Small intestine (tissue), 16 donors: ENCODE measurements at places on chromosomes 1 and 21.

DNA sequence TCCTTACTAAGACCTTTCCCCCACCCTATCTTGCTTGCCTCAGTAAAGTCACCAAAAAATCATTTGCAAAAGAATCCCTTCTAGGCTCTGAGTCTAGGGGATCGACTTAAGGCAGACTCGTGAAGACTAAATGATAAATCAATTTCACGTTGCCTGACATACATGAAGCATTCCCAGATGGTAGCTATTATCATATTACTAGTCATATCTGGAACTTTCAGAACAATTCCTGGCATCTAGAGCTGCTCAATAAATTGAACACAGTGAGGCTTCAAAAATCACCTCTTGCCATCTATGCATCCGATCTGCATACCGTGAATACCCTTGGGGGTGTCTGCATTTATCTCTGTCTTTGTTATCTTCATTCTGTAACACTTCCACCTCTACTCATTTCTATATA is 49.6 kb upstream of the DAB1 start:
- no peak for DNase-seq

DNA sequence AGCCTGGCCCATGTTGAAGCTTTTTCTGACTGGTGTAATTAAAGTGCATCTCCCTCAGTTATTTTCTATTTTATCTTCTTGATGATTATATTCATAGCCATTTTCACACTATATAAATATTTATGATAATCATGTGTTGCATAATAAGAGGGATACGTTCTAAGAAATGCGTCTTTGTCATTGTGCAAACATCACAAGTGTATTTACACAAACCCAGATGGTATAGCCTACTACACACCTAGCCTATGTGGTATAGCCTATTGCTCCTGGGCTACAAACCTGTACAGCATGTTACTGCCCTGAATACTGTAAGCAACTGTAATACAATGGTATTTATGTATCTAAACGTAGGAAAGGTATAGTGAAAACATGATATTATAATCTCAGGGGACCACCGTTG is 88.1 kb downstream of the BACH1 start:
- no peak for DNase-seq

DNA sequence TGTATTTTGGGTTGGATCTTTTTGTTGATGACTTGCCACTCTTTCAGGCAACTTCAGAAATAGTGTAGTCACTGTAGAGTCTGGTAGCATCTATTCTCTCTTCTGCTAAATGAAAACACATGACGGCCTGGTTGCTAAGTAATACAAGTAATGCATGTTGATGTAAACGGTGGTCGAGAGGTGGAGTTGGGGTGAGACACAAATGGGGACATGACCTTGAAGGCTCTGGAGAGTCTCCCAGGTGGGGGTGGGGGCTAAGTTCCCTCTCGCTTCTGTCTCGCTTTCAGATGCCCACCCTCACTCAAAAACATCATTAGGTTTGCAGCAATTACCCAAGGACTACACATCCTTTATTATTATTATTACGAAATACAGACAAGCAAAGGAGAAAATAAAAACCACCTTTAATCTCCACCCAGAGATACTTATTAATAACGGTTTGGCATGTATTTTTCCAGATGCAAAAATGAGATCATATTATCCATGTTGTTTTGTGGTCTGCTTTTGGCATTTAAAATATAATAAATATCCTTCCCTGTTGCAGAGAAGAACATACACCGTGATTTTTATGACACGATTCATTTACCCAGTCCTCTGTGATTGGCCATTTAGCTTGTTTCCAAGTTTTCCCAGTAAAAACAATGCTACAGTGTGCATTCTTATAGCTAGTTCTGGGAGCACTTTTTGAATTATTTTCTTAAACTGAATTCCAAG is 138.1 kb downstream of the MIS18A start:
- DNase-seq, result no peak

GRCh38 chr1:160394673-160395072 is 5.7 kb upstream of the VANGL2 start:
- DNase-seq, result no peak

GRCh38 chr1:93658188-93658587 is 23.4 kb downstream of the BCAR3 start:
- DNase-seq, result no peak
